ENCODE measurements at places on chromosomes 3 and 15. TPM values are rescaled to one million over a fixed set of nuclear protein-coding genes. Genes with fewer than 3 reads are reported as not detected.

- no peak for DNase-seq
These were observed 17.0 kb downstream of the SNRPN start for GRCh38 chr15:24971772-24972171.

DNA sequence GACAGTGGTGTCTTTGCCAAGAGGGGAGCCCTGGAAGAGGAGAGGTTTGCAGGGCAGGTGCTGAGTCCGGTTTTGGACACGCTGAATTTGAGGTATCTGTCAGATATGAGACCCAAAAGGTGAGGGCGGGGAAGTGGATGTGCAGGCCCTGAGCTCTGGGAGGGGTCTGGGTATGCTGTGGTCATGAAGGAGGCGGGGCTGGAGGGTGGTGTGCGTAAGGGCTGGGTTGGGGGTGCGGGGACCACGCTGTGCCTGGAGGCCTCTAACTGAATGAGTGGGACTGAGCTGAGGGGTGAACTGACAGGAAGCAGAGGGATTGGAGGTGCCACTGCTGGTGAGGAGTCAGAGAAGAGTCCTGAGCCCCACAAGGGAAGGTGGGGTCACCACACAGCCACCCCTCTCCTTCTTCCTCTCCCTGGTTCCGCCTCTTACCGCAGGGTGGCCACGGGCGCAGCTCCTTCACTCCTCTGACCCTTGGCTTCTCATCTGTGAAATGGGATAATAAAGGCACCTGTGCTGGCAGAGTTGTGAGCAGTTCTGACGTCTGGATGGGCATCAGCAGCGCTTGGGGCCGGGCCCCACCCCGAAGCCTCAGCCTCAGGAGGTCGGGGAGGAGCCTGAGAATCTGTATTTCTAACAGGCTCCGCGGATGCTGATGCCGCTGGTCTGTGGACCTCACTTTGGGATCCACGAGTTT is 28.8 kb downstream of the PSTPIP1 start:
- DNase-seq: peak; percentile 23

GRCh38 chr3:47482366-47482765 is 6.6 kb upstream of the SCAP start:
- DNase-seq: no peak

GRCh38 chr3:156678197-156678596 is 3.8 kb downstream of the TIPARP start:
- DNase-seq: no peak

GRCh38 chr3:69445024-69445423 is 59.1 kb upstream of the FRMD4B start:
- DNase-seq: peak; percentile 39

DNA sequence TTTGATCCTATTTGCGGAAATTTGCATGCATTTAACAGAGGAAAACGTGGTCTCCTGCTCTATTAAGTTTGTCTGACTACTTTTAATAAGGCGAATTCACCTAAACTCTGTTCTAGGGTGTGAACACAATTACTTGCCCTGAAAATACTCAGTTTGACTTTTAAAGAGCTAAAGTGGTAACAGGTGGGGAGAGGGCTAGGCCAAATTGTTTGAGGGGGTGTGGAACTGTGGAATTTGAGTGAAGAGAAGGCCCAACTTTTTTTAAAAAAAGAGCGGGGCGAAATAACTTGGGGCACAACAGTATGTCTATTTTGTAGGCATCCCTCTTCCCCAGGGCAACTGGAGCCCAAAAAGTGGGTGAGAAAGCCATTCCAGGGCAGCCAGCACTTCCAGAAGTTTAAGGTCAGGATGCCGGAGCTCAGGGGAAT is 580 bp upstream of the FXR1 start:
- no peak for DNase-seq

DNA sequence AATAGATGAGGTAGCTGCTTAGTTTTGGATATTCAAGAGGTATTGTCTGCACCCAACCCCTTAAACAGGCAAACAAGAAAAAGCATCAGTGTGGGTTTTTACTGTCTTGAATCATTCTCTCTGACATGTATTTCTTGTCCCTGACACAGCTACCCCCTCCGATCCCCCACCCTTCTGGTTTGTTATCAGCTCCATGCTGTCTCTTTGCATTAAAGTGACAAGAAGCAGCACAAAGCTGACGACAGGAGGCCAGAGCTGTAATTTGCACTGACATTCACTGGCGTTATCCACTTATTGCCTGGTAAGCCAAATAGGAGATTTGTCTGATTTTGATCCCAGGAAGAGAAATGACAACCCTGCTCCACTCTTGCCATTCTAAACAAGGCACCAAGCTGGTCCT is 83.3 kb upstream of the SNRK start:
- DNase-seq: no peak

GRCh38 chr3:25044762-25045710 is 383.0 kb upstream of the RARB start:
- no peak for DNase-seq

GRCh38 chr15:91476861-91477260 is 376.6 kb upstream of the SLCO3A1 start:
- DNase-seq: no peak

DNA sequence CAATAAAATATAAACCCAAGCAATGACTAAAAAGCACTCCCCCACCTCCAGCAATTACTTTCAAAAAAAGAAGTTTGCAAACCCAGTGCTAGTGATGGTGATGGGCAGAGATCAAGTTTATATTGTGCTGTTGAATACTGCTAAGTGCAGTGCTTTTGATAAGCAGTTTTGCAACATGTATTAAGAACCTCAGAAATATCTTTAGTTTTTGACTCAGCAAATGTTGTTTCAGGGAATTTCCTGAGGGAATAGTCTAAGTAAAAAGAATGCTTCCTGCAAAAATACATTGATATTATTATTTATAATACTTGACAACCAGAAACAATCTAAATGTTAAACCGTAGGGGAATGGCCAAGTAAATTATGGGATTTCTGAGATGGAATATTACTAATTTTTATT is 69.3 kb downstream of the ADAMTSL3 start:
- no peak for DNase-seq

- DNase-seq: peak; percentile 93
These were observed 8.9 kb upstream of the NSMCE3 start for GRCh38 chr15:29278436-29279105.

DNA sequence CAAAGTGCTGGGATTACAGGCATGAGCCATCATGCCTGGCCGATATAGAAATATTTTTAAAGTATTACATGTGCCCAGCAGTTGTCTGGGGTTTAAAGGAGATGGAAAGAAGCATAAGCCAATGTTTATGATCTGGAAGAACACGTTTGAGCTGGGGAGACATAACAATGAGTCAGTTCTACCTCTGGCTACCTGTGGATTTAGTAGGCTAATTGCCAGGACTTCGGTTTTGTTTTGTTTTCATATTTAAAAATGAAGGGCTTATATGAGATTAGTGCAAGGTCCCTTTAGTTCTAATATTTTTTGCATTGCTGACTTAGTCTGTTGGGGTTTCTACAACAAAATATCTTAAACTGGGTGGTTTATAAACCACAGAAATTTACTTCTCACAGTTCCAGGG is 22.9 kb upstream of the TNFSF10 start:
- no peak for DNase-seq

APBA2 gene
- total RNA-seq: 50.8 TPM

ADAMTS9 gene
- 1.8 TPM for total RNA-seq

ARHGEF26 gene
- 6.2 TPM for total RNA-seq

CALML4 gene
- 1.6 TPM for total RNA-seq

FANCI gene
- 43.2 TPM for total RNA-seq

NME9 gene
- not detected for total RNA-seq

ITIH3 gene
- 0.03 TPM for total RNA-seq

DUOXA2 gene
- not detected for total RNA-seq

HESX1 gene
- total RNA-seq: 1.3 TPM

APOD gene
- not detected for total RNA-seq

STAB1 gene
- total RNA-seq: not detected

All from HT1080 (cell line).